ENCODE measurements at places on chromosomes 16 and 17. TPM values are rescaled to one million over a fixed set of nuclear protein-coding genes. Genes with fewer than 3 reads are reported as not detected.

UNC45B gene
- total RNA-seq = not detected

COPZ2 gene
- total RNA-seq = 2.0 TPM

NT5M gene
- 4.7 TPM for total RNA-seq

ALOX15B gene
- not detected for total RNA-seq

NPIPB8 gene
- 0.25 TPM for total RNA-seq

HCRT gene
- not detected for total RNA-seq
